Activated CD4-positive, alpha-beta memory T cell treated with anti-CD3 and anti-CD28 coated beads, Interleukin-2, amount 10 ng/mL, durations not matched to agents 7 days and 5 days (primary cell): ENCODE measurements at places on chromosomes 4 and X. TPM values are rescaled to one million over a fixed set of nuclear protein-coding genes. Genes with fewer than 3 reads are reported as not detected.

Gene TDO2
- not detected for total RNA-seq

Gene TEX13D
- total RNA-seq = not detected

Gene EVC2
- 2.2 TPM for total RNA-seq

Gene S100P
- 165 TPM for total RNA-seq

Gene NDP
- not detected for total RNA-seq
